ENCODE measurements at places on chromosomes 1 and 21.
A peak's percentile ranks its signal among the peaks of the same experiment; 100 is the strongest.

- DNase-seq = no peak
Observed at GRCh38 chr1:88149686-88150085, 534.4 kb upstream of the PKN2 start.

DNA sequence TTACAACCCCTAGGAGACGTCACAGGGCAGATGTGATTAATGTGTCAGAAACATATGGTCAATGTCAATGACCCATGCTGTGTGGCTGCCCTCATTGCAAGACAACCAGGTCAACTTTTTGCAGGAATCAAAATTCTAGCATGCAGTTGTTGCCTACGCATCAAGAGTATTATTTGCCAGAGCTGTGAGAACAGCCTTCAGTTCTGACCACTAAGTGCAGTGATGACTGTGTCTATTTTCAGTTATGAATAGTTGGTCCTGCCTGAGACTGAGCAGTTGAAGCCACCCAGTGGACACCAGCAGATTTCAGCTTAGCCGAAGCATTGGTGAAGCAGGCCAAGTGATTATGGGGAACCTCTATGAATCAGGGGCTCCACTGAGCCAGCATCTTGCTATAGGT is 47.3 kb downstream of the LYPLAL1 start:
- no peak for DNase-seq

DNA sequence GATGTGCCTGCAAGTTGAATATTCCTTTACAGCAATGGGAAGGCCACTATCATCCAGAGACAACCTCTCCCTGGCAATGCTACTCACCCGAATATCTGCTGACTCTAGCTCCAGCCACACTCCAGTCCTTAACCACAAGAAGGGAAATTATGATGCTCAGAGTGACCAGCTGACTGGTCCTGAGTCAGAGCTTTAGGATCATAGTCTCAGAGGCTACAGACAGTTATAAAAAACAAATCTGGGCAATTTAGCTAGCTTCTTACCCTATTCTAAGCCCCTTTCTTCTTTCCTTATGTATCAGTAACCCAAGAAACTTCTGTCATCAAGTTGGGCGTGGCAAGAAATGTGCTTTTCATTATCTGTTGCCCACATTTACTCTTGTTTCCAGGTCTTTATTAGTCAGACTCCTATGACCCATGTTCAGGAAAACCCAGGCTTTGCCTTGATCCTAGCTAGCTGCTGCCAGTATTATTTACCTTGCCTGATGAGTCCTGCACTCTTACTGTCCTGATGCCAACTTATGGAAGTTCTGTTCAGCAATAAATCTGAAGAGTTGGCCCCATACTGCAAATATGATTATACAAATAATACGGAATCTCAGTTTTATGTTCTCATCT is 207.0 kb downstream of the TTLL7 start:
- DNase-seq = no peak

DNA sequence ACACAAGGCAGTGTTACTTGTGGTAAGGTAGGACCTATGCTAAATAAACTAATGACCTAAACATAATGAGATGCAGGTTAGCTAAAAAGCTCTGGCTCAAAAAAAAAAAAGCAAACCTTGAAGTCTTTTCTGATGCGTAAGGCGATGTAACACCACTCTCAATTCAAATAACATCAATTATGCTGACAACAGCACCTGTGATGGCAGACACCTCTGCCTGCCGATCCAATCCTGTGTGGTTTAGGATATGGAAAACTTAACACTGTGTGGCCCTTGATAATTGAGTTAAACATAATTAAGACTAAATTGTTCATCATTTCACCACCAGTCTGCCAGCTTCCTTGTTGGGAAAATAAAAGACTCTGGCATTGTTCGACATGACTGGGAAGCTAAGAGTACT is 9.1 kb downstream of the RPAP2 start:
- DNase-seq = no peak

DNA sequence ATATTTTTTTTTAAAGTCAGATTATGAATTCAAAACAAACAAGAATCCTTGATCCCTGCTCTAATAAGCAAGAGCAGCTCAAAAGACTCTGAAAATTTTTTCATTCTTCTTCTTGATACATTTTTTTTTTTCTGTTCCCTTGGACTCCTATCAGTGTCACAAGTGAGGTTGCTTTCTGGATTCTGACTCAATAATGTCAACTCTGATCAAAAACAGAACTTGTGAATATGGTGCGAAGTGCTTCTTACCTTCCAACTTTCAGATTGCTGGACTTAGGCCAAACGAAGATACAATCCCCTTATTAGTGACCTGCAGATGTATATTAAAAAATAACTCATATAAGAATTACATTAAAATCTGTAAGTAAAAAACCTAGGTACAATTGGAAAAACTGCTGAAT is 136.1 kb downstream of the GPATCH2 start:
- no peak for DNase-seq

DNA sequence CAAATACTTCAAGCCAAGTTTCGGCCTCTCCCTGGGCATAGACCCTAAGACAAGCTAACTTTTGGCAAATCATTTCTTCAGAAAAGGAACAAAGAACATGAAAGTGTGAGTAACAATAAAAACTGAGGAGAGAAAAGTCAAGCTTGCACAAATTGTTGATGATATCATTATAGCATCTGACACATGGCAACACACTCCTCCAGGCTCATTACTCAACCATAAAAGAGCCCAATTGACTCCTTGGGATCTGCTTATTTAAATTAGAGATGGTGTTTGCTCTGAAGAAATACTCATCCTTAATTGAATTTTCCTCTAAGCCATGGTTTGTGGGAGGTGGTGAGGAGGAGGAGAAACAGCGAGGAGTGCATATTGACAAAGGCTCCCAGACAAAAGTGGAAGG is 54.5 kb downstream of the TNFSF4 start:
- DNase-seq = no peak

DNA sequence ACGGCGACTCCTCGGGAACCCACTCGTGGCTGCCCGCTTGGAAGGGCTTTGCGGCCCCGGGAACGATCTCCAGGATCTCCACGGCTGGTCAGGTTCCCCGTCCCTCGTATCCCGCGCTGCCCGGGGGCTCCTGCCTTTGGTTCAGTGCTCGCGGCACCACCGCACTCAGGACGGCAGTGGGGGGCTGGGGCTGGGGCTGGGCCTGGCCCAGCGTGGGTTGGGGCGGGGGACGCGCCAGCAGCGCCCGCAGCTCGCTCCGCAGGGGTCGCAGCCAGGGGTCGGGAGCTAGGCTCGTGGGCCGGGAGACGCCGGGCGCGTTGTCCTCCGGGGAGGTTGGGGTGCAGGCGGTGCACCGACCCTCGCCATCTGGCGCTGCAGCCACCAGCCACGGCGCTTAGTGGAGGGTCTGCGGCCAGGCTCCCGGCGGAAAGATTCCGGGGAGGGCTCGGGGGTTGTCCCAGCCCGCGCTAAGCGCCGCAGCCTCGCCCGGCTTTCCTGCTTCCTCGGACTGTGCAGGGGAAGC is 8.9 kb downstream of the SIM2 start:
- no peak for DNase-seq

- DNase-seq = no peak
Observed at GRCh38 chr1:106912131-106912530, 144.3 kb upstream of the PRMT6 start.

DNA sequence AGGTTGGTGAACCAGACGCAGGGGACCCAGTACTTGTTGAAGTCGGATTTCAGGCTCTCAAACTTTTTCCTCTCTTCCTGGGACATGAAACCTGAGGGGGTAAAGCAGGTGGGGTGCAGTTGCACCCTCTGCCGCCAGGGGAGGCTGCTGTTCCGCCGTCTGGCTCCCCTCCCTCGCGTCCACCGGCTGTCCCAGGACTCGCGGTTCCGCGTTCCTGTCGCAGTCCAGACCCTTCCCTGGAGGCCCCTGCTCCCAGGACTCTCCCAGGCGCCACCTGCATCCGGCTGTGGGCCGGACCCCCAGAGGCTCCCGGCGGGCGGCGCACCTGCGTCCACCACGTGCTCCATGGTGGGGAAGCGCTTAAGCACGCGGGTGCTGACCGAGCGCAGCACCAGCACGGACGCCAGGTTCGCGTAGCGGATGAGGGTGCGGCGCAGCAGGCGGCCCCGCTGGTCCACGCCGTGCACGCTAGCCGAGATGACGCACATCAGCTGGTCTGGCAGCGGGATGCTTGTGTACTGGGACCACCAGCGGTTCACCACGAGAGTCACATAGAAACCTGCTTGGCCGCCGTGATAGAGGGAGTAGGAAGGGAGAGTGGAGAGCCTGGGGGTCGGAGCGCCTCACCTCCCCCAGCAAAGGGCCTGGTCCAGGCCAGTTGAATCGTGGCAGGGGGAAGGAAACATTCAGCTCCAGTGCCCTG is 1.7 kb downstream of the BEST4 start:
- peak; percentile 83 for DNase-seq

GRCh38 chr1:34144766-34145165 is 20.3 kb downstream of the CSMD2 start:
- DNase-seq = no peak

GRCh38 chr1:183019139-183019740 is 4.0 kb upstream of the LAMC1 start:
- DNase-seq = no peak

- no peak for DNase-seq
Observed at GRCh38 chr1:87263281-87263680, 65.4 kb upstream of the LMO4 start.

DNA sequence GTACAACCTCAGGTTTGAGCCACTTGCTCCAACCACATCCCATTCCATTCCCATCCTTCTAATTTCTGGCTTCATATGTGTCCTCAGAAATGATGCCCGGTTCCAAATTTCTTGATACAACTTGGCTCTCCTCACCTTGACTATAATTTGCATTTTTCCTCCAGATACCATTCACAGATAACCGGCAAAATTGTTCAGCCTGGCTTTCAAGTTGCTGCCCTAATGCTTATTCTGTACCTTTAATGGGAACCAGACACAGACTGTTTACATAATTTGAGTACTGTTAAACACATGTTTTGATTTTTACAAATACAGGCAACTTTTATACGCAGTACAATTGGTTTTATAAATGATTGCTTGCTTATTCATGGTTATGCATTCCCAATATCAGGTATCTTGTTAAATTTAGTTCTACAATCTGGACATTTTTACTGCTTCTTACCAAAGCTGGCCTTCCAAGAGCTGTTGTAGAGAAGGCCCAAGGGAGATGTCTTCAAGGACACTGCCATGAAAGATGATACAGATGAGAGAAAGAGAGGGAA is 649.5 kb upstream of the CAMK1G start:
- no peak for DNase-seq

DNA sequence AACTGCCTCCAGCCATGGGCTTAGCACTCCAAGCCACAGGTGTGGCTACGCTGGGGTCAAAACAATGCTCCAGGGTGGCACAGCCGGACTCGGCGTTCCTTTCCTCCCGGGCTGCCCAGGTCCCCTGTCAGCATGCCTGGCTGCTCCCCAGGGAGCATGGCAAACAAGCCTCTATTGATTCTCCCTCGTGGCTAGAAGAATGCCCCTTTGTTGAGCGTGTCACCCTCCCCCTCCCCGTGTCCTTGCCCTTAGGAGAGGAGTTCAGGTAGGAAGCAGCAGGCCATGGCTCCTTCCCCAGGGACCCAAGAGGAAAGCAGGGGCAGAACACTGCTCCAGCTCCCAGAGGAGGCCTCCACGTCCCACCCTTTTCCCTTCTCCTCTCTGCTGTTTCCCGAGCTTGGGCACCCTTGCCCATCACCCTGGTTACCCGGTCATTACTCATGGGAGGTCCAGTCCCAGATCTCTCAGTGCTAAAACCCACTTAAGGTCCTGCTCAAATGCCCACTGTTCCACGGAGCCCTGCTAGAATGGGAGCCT is 57.4 kb upstream of the CITED4 start:
- no peak for DNase-seq

Measured in hematopoietic multipotent progenitor cell treated with erythropoietin and hydrocortisone succinate and interleukin-3 and kit ligand, for 6 days (in vitro differentiated cells).